BE2C (cell line): ENCODE measurements at places on chromosomes 1 and 21.

DNA sequence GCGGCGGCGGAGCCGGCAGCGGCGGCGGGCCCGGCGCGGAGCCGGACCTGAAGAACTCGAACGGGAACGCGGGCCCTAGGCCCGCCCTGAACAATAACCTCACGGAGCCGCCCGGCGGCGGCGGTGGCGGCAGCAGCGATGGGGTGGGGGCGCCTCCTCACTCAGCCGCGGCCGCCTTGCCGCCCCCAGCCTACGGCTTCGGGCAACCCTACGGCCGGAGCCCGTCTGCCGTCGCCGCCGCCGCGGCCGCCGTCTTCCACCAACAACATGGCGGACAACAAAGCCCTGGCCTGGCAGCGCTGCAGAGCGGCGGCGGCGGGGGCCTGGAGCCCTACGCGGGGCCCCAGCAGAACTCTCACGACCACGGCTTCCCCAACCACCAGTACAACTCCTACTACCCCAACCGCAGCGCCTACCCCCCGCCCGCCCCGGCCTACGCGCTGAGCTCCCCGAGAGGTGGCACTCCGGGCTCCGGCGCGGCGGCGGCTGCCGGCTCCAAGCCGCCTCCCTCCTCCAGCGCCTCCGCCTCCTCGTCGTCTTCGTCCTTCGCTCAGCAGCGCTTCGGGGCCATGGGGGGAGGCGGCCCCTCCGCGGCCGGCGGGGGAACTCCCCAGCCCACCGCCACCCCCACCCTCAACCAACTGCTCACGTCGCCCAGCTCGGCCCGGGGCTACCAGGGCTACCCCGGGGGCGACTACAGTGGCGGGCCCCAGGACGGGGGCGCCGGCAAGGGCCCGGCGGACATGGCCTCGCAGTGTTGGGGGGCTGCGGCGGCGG lies 1.0 kb downstream of the ARID1A start:
- peak; percentile 18 for DNase-seq

- DNase-seq, result no peak
These were observed 145.5 kb upstream of the POGK start for GRCh38 chr1:166693673-166694297.

GRCh38 chr1:10691740-10692125 lies 104.7 kb downstream of the CASZ1 start:
- no peak for DNase-seq

DNA sequence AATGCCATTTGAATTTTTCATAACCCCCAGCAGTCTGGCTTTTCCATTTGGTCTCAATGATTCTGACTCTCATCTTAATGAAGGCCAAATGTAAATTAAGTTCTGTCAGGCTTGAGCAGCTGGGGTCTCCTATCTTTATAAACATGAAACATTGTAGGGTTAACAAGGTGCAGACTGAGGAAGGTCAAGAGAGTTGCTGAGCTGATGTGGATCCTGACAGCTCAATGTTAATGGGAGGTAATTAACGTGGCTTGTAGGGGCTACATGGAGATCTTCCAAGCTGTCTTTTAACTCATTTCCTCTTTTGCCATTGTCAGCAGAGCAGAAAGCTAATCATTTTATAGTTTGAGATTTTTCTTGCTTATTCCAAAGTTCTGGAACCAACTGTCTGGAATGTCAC lies 55.2 kb downstream of the FGGY start:
- no peak for DNase-seq

- DNase-seq, result no peak
These were observed 42.2 kb upstream of the WASF2 start for GRCh38 chr1:27531959-27532685.

- peak; percentile 15 for DNase-seq
These were observed at the start of gene SH3D21 for GRCh38 chr1:36306210-36306901. Gene SH3D21 (plus strand): TSS chr1:36306368. CDS start chr1:36306421, 53 bp downstream.

- DNase-seq, result no peak
These were observed 15.7 kb downstream of the ZFYVE9 start for GRCh38 chr1:52157582-52157981.

- DNase-seq, result no peak
These were observed 280.2 kb upstream of the USP25 start for GRCh38 chr21:15449556-15449955.

DNA sequence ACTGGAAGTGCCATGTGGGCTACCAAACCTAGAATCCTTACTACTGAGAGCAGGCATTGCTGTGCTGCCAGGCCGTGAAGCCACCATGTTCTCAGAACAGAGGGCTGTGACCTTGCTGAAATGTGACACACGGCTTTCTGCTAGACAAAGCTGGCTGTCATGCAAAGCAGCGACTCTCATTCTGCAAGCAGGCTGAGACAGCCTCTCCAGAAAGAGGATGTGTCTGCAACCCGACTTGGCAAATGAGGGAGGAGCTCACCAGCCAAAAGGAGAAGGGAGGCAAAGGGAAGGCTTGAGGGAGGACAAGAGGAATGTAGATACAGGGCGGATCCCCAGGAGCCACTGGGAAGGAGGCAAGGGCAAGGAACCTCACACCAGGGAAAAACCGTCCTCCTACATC lies 85.7 kb upstream of the KRTAP19-8 start:
- DNase-seq, result no peak

DNA sequence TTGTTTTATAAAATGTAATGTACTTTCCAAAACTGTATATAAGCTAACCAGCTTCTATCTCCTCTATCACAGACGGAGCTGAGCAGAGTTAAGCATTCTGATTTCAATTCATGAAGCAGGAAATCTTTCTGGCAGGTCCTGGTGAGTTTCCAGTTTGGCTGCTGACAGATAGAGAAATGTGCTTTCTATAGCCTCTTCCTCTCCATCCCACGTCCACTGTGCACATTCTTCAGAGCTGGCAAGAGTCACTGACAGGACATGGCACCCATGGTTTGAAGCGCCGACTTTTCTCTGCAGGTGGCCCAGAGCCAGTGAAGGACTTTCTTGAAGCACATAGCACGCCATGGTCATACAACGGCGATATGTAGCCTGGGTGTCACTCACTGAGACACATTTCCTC lies 52.3 kb upstream of the POU2F1 start:
- DNase-seq, result no peak

- no peak for DNase-seq
These were observed 299.9 kb upstream of the PROX1 start for GRCh38 chr1:213687832-213688231.

- no peak for DNase-seq
These were observed 48.7 kb upstream of the KIRREL1 start for GRCh38 chr1:157944663-157945280.

- DNase-seq, result no peak
These were observed 31.4 kb upstream of the LEPR start for GRCh38 chr1:65388908-65389695.

DNA sequence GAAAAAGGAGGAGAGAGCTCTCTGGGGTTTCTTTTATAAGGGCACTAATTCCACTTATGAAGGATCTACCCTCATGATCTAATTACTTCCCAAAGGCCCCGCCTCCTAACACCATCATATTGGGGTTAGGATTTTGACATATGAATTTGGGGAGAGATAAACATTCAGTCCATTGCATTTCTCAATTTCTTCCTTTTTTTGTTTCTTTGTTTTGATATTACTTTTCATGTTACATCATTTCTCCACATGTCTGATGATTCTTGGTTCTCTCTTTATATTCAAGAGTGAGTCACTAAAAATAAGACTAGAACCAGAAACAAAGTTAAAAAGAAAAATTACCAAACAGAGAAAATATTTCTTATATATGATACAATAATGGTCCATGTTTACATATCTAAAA lies 63.2 kb upstream of the DUSP10 start:
- no peak for DNase-seq

DNA sequence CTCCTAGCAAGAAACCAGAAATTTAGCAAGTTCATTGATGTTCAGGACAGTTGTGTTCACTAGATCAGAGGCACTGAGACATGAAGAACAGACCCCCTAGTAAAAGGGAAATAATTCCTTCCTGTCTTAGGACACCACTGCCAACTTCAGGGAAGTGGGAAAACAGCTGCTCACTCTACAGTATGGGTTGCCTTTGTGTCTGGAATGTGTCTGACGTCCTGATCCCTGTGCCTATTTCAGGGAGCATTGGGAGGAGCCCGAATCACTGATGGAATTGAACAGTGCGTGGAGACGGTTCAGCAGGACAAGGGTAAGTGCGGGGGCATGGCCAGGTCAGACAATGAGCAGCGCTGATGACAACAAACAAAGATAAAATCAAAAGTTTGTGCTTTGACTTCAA lies 21.0 kb downstream of the S100A11 start:
- DNase-seq, result no peak

GRCh38 chr21:37227071-37228002 lies 39.8 kb downstream of the VPS26C start:
- no peak for DNase-seq

DNA sequence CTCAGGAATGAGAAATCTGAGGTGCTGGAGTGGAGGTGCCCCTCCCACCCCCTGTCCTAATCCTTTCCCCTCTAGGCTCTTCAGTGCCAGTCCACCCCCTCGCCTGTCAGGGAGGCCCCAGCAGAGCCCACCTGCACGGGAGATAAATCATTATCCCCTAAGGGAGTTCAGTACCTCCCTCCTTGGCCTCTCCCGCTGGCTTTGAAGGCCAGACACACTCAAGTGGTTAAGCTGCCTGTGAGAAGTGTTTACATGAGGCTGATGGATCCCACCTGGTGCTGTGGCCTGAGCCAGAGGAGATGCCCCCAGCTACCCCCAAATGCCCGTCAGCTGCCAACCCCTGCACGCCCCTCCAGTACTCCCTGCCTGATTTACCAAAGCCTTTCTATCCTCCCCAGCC lies 3.7 kb downstream of the RSPO1 start:
- no peak for DNase-seq

GRCh38 chr1:48591181-48591580 lies 119.2 kb upstream of the SPATA6 start:
- DNase-seq, result no peak

DNA sequence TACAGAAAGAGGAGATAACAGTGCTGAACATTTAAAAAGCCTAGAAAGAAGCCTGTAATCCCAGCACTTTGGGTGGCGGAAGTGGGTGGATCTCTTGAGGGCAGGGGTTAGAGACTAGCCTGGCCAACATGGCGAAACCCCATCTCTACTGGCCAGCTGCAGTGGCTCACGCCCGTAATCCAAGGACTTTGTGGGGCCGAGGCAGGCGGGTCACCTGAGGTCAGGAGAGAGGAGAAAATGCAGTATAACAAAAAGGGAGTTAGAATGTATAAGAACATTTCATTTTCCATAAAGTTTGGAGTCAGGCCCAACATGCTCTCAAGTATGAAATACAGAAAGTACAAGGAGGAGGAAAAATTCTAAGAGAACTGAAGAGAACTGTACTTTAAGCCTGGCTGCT lies 134.5 kb downstream of the SMYD3 start:
- DNase-seq, result no peak

DNA sequence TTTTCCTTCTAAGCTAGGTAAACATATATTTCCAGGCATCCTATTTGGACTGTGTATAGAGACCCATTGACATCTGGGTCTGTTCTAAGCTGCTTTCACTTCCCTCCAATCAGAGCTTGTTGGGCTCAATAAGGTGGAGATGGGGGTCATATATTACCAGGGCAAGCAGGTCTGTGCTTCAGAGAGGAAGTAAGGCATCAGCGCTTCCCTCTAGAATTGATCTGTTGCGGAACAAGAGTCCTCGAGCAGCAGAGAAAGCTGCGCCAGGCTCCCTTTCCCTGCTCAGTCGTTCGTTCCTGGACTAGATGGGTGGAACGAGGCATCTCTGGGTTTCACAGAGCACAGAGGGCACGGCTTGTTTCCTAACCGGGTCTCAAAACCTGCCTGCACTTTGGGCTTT lies 63.5 kb downstream of the DISC1 start:
- no peak for DNase-seq

DNA sequence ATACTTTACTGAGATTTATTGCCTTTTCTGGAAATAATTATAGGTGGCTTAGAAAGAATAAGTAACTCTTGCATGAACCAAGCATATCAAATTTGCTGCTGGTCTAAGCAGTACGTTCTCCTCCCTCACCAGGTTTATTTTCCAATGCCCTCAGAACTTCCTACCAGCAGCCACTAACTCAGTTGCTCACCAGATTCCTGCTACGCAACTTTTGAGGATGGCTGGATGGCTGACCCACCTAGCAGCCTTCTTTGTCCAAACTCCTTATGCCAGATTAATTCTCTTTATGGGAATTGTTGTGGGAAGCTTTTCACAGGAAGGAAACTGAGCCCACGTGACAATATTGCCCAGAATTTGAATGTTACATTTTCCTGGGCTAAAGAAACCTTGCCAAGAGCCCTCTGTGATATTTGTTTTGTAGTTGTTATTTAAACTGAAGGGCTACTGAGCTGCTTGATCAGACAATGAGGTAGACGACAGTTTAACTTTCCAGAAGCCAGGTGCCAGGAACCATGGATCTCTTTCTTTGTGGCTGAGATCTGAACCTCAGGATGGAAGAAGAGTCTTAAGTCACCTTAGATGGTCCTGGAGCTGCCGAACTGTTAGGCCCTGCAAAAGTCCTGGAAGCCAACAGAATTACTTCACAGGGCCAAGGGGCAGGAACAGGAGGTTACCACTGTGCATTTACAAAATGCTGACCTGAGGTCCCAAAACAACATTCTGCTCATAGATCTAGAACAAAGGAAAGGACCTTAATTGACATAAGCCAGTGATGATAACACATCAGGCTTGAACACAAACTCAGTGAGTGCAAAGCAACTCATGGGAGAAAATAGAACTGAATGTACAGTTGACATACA lies 85.5 kb upstream of the ATP1A1 start:
- DNase-seq, result no peak

DNA sequence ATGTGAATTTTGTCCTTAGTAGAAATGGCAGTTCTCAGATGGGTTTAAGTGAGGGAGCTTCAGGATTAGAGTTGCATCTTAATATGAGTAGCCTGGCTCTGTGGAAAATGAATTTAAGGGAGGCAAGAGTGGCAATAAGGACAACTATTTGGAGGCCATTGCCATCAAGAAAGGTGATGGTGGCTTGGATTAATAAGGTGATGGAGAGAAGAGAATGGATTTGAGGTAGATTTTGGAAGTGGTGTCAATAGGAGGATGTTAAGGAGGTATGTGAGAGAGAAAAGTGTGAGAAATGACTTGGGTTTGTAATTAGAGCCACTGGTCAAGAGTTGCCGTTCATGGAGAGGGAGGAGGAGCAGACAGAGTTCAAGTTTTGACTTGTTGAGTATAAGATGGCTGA lies 16.3 kb downstream of the CLIC4 start:
- DNase-seq, result no peak

GRCh38 chr1:86466986-86467385 lies 1.7 kb upstream of the CLCA1 start:
- DNase-seq, result no peak
